ENCODE measurements at places on chromosomes 7 and 10.

DNA sequence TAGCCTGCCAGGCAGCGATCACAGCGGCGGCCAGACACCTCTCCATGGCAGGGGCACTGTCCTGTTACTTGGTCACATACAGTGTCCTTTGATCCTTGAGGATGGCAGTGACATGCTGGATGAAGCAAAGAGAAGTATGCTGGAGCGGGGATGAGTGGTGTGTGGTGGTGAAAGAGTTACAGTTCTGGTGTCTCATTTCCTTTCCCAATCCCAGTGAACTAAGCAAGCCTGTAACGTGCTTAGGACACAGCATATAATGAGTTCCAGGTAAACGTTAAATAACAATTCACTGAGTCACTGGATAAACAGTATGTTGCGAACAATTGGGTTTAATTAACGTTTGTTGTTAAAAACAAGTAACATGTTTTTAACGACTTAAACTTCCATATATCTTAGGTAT is 63.5 kb upstream of the LAMB1 start:
- no peak for DNase-seq

DNA sequence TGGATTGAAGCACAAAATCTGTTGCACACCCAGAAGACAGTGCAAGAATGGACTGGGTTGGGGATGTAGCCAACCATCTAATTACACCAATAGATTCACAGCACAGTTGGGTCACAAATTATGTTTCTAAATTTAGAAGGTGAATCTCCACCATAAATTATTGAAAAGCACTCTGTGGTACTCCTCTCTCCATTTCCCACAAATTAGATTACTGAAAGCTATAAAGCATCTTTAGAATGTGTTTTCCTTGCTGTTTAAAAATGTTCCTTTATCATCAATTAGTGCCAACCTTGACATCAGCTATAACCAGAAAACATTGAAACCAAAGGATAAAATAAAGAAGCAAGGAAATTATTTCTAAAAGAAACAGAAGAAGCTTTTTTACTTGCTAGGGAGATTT is 39.9 kb upstream of the HDAC9 start:
- DNase-seq, result no peak

DNA sequence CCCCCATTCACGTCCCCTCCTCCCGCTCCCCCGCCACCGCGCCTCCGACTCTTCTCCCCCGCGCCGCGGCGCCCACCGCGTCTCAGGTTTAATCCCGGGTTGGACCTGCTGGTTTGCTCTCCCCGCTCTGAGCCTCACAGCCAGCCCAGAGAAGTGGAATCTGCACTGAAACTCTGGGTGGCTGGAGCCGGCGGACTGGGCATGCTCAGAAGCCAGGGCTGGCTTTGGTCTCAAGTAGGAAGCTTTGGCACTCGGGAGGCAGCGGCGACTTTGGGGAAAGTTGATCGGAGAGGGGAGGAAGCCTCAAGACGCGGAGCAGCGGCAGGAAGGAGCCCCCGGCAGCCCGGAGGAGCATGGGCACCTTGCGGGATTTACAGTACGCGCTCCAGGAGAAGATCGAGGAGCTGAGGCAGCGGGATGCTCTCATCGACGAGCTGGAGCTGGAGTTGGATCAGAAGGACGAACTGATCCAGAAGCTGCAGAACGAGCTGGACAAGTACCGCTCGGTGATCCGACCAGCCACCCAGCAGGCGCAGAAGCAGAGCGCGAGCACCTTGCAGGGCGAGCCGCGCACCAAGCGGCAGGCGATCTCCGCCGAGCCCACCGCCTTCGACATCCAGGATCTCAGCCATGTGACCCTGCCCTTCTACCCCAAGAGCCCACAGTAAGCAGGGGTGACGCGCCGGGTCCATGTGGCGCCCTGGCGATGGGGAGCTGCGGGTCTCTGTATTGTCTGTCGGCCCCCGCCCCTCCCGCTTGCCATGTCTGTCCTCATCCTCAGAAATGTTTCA is at the start of gene PRKG1:
PRKG1 (plus strand) TSS at position 250 of the 791 bp plus-strand sequence.
- peak; percentile 54 for DNase-seq

GRCh38 chr10:113108194-113108835 is 158.3 kb downstream of the TCF7L2 start:
- DNase-seq, result no peak

DNA sequence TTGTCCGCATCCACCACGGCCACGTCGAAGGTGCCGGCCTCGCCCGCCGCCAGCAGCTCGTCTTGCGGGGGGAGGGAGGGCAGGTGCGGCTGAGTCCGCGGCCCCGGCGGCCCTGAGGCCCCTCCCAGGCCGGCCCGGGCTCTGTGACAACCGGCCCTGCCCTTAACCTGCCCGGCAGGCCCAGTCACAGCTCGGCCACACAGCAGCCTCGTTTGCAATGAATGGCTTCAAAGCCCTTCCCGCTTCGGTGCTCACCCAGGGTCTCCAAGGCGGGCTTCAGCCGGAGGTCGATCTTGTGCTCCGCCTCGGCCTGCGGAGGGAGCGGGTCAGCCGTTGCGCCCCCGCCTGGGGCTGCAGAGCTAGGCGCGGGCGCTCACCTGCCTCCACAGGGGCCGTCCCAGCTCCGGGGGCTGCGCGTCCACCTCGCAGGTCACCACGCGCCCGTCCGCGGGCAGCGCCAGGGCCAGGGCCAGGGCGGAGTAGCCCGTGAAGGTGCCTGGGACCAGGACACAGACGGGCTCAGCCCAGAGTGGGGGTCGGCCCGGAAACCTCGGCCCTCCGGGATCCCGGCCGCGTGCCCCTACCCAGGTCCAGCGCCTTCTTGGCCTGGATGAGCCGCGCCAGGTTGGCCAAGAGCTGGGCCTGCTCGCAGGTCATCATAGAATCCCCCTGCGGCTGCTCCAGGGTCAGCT is 928 bp downstream of the COMTD1 start:
- no peak for DNase-seq

GRCh38 chr10:128221117-128221516 is 94.9 kb upstream of the MKI67 start:
- no peak for DNase-seq

- DNase-seq, result no peak
These were observed 133.5 kb downstream of the GALNT11 start for GRCh38 chr7:152158801-152159587.

DNA sequence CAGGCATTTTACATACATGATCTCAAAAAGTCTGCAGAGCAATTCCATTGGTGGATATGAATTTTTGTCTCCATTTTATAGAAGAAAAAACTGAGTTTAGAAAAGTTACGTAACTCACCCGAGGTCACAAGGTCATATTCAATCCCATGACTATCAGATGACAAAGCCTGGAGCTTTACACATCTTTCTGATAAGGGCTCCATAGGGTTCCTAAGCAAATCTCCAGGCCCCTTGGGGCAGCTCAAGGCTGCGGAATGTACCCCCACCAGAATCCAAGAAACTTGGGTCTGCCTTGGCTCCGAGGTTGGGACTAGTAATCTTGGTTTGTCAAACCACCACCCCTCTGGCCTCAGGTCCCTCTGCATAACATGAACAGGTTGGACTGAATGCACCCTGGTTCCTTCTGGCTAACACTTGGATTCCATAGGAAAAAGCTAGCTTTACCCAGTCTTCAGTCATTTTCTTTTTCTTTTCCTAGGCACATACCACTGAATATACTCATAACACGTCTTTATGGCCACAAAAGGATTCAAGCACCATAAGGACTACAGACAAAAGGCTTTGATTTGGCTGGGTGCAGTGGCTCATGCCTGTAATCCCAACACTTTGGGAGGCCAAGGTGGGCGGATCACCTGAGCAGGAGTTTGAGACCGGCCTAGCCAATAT is 55.5 kb downstream of the PIP4K2A start:
- DNase-seq, result no peak

DNA sequence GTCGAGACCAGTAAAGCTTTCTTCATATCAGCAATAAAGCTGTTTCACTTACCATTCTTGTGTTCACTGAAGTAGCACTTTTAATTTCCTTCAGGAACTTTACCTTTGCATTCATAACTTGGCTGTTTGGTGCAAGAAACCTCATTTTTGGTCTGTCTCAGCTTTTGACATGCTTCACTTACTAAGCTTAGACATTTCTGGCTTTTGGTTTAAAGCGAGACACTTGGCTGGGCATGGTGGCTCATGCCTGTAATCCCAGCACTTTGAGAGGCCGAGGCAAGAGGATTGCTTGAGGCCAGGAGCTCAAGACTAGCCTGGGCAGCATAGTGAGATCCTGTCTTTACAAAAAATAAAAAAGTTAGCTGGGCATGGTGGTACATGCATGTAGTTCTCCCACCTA is 15.8 kb downstream of the PLEKHA1 start:
- DNase-seq, result no peak

- no peak for DNase-seq
These were observed 43.8 kb downstream of the EXOC6 start for GRCh38 chr10:92891885-92892690.

- no peak for DNase-seq
These were observed 89.4 kb downstream of the INPP5A start for GRCh38 chr10:132626761-132627665.

DNA sequence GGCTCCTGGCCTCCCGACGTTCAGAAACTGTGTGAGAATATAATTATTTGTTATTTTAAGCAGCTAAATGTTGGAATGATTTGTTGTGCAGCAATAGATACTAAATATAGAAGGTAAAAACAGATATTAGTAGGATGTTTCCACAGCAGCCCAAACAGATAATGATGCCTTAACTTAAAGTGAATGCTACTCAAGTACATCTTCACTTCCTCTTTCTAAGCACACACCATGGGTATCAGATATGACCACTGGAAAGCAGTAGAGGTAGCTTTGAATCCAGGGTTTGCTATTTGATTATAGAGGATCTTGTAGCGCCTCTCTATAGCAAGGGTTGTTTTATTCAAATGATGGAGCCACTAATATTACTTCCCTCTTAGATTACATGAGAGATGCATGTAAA is 38.2 kb upstream of the BET1 start:
- no peak for DNase-seq

DNA sequence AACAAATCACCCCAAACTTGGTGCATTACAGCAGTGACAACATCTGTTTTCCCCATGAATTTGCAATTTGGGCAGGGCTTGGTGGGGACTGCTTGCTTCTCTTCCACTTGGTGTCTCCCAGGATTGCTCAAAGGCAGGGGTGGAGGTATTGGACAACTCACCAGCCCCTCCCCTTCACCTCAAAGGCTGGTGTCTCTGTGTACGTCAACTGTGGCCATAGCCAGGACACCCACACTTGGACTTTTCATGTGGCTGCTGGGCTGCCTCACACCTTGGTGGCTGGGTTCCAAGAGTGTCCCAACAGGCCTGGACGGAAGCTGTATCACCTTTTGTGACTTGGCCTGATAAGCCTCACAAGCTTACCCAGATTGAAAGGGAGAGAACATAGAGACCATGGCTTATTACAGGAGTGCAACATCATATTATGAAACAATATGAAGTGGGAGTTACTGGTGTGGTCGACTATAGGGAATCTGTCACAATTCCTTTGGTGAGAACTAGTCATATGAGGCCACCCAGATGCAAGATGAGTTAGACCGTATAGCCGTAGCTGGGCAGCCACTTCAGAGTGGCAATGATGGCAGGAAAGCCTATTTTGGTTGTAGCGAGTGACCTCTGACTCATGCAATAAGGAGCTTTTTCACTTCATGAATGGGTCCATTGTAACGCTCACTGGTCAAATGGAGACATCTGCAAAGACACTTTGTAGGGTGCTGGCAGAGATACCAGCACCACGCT is 187.6 kb upstream of the ITGB1 start:
- DNase-seq, result no peak

DNA sequence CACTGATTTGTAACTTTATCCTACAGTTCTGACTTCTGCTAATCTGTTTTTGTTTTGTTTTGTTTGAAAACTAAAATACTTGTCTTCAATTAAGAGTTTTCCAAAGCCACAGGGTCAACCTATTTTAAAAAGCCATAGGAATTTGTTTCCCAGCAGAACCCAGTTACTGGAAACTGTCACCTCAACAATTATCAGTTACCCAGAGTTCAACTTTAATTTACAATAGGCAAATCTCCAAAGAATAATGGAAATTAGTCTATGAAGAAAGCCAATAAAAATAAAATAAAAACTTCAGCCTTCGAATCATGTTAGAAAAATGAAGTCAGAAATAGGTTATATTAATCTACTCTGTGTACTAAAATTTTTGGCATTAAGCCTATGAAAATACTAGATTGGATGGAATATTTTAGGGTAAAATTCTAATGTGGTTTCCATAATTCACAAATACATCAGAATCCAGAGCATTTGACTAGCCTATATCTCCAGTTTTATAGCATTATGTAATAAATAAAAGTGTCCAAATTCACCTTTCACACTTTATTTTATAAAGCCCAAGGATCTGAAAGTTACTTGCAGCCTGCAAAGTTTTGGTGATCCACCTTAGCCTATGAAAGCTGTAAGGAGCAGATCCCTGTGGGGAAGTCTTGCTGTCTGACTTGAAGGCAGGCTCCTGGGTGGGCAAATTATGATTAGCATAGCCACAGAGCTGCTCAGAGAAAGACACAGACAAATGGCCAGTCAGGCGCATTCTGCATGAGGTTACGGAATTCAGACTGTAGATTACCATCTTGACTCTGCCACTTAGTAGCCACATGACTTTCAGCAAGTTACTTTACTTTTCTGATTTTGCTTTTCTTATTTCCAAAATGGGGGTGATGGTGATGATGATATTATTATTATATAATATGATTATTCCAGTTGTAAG is 250.0 kb upstream of the HGF start:
- no peak for DNase-seq
